ENCODE measurements at places on chromosomes 5 and 9.

DNA sequence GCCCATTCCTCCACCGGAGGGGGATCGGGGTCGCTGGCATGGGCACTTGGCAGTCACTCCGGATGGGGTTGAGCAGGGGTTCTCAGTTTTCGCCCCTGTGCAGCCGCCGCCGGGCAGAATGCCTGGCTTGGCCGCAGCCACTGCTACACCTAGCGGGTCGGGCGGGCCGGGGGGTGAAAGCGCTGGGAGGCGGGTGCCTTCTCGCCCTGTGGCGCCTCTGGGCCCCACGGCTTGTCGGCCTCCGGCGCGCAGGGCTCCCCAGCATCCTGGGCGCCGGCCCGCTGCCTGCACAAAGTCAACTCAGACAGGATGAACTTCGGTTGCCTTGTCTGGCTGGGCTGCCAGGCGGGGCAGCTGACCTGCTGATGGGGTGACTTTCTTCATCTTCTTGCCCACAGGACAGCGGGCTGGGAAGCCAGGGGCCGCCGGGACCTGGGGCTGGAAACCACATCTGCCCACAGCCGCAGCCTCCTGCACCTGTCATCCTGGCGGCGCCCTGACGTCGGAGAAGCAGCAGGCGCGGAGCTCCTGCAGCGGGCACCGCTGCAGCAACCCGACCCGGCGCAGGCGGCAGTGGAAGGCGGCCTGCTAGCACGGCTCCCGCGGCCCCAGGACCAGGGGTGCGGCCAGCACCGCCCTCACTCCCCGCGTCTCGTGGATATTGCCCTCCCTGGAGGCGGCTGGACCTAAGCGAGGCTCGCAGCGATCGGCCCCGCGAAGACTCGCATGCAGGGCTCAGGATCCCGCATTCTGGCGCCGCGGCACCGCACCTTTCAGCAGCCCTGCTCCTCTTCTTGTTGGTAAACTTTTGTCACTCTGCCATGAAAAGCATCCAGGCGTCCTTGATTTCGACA, 1.3 kb upstream of the ANKRD18A start:
- peak; percentile 58 for DNase-seq

GRCh38 chr9:32706004-32706724, 70.7 kb upstream of the TAF1L start:
- no peak for DNase-seq

GRCh38 chr5:98453296-98453695, 320.2 kb upstream of the RGMB start:
- no peak for DNase-seq

GRCh38 chr5:45093377-45093776, 284.6 kb downstream of the MRPS30 start:
- no peak for DNase-seq

DNA sequence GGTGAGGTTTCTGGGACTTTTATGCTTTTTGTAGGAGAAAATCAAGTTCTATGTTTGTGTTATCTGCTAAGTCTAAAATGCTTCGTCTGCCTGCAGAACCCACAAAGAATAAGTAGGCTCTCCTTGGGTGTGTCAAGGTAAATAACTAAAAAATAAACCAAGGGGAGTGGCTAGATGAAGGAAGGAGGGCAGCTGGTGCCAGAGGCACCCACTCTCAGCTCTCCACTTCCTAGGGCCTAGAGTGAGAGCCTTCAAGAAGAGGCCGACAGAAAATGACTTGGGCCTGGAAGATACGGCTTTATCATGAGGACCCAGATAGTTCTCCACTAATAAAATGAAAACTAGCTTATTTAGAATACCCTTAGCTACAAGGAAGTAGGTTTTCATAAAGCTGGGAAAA, 147.4 kb downstream of the CDK5RAP2 start:
- no peak for DNase-seq

GRCh38 chr9:119175581-119175980, 193.7 kb downstream of the BRINP1 start:
- no peak for DNase-seq

- DNase-seq: peak; percentile 94
These were observed at the start of gene PLPP1 for GRCh38 chr5:55534436-55535198. TSS of gene PLPP1 (minus strand) at chr5:55534964. CDS start at chr5:55534629, 335 bp downstream.

- DNase-seq: no peak
These were observed 1000.4 kb downstream of the MAT2B start for GRCh38 chr5:164505791-164506190.

DNA sequence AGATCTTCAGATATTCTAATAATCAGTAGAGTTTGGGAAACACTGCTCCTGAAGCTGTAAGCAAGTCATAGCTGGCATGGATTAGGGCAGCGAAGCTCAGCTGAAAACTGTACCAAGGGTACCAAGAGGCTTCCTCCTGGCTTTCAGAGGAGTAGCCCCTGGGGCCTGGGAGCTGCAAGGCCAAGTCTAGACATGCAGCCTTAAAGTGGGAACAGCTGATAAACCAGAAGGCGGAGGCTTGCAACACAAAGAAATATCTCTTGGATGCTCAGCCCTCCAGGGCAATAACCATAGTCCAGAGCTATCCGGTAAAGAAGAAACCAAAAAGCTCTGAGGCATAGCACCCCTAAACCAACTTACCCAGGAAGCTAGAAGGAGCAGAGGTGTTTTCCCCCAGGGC, 51.5 kb downstream of the MRPS30 start:
- DNase-seq: no peak
